Right forelimb (tissue), 1 donor: ENCODE measurements at places on chromosomes 1 and 21.

GRCh38 chr21:45847870-45848269, 133.7 kb upstream of the COL6A1 start:
- no peak for DNase-seq

GRCh38 chr1:26124418-26125331, 13.1 kb downstream of the PDIK1L start:
- DNase-seq: no peak

DNA sequence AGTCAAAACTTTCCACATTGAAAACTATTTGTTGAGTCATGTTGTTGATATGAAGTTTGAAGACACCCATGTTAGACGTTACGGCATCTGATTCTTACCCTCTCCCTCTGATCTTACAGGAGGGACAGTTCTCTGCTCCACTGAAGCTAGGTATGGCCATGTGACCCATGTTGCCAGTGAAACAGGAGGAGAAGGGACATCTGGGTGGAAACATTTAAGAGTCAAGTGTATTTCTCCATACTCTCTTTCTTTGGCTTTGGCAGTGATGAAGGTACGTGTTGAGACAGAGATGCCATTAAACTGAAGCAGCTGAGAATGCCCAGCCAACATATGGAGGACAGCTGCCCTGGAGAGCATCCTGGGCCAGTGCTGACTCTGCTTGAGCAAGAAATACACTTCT, 198.4 kb upstream of the PTGFR start:
- DNase-seq: peak; percentile 58

DNA sequence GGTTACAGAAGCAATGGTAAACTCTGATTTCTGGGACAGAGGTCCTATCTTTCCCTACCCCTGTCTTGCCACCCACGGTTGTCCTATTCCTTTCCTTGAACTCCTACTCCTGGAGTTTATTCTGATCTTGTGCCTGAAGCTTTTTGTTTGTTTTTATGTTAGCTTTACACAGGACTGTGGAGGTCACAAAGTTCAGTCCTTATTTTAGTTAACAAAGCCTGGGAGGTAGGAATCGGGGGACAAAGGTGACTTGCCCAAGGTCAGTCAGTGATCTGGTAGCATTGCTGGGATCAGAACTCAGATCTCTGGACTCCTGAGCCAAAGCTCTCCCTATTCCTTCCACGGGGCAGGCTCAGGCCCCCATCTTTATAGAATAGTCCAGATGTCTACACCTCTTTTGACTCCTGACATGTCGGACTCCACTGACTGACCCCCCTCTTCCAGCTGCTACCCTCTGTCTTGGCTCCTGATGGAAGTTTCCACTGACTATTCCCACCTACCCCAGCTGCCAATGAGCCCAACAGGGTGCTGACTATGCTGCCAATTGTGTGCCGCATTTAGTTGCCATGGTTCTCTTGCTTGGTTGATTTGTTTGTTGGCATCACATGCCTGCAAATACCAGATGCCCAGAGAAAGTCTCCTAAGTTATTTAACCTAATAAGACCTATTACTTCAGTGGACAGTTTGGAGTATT, 9.9 kb downstream of the F5 start:
- DNase-seq: no peak

DNA sequence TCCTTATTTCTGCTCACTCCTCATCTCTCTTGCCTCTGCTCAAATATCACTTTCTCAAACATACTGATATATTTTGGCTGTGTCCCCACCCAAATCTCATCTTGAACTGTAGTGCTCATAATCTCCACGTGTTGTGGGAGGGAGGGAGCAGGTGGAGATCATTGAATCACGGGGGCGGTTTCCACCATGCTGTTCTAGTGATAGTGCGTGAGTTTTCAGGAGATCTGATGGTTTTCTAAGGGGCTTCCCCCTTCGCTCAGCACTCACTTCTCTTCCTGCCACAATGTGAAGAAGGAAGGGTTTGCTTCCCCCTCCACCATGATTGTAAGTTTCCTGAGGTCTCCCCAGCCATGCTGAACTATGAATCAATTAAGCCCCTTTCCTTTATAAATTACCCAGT, 26.6 kb downstream of the ZBTB8OS start:
- no peak for DNase-seq

DNA sequence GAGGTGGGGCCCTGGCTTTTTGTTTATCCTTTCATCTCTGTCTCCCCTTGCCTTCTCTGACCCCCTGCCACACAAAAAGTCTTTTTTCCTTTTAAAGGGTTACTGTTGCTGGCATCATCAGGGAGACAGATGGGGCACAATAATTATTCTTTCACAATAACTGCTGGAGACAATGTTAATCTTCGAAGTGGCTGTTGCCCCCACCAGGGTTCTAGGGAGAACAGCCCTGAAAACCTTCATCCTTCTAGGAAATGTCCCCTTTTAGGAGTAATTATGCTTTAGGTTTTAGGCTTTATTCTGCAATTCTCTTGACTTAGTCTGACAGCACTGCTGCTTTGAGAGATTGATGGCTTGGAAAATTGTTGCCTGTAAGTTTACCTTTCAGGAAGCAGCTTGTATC, 150.0 kb downstream of the NOS1AP start:
- DNase-seq: no peak

- DNase-seq: no peak
Measured at GRCh38 chr21:26157801-26158200, 12.8 kb downstream of the APP start.

DNA sequence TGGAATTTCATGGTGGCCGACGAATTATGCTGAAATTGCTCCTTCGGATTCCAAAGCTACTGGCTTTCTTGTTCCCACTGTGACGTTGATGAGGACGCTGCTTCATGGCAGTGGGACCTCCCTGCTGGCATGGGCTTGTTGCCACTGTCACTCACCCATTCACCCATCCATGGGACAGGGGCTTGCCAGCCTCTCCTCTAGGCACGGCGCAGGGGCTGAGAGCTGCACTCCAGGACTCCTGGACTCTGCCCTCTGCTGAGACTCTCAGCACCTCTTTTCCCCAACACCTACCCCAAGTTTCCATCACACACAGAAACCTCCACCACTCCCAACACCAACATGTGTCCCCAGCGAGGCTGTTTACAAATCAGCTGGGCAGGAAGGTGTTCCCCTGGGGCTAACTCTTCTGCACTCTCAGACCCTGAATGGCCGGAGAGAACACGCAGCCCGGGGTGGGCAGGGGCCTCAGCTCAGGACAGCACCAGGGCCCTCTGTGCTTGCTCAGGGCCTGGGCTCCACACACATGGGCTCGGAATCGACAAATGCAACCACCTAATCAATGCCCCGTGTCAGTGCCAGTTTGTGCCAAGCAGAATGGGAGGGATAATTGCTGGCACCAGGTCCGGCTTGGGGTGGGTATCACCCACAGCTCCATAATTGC, 3.1 kb downstream of the ITGB2 start:
- DNase-seq: no peak
